ENCODE measurements at places on chromosomes 12 and 14.

- no peak for DNase-seq
Observed at GRCh38 chr14:99011385-99011784, 260.6 kb downstream of the BCL11B start.

DNA sequence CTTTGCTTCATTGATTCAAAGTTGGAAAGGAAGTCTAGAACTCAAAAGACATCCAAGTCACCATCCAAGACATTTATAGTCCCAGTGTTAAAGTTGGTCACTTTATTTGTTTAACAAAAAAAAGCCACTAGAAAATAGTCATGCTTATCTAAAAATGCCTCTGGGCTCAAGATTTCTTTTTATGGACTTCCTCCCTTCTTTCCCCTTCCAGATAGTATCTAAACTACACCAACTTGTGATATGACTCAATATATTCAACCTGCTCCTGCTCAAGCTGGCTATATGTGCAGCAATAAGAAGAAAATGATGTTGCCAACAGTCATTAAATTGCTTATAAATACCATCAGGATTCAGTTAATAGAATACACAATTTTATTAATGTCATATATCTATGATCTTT lies 1177.1 kb downstream of the FLRT2 start:
- DNase-seq, result no peak

- no peak for DNase-seq
Observed at GRCh38 chr14:98093111-98093510, 1178.9 kb downstream of the BCL11B start.

- DNase-seq, result no peak
Observed at GRCh38 chr12:129073157-129073915, 220.1 kb downstream of the GLT1D1 start.

DNA sequence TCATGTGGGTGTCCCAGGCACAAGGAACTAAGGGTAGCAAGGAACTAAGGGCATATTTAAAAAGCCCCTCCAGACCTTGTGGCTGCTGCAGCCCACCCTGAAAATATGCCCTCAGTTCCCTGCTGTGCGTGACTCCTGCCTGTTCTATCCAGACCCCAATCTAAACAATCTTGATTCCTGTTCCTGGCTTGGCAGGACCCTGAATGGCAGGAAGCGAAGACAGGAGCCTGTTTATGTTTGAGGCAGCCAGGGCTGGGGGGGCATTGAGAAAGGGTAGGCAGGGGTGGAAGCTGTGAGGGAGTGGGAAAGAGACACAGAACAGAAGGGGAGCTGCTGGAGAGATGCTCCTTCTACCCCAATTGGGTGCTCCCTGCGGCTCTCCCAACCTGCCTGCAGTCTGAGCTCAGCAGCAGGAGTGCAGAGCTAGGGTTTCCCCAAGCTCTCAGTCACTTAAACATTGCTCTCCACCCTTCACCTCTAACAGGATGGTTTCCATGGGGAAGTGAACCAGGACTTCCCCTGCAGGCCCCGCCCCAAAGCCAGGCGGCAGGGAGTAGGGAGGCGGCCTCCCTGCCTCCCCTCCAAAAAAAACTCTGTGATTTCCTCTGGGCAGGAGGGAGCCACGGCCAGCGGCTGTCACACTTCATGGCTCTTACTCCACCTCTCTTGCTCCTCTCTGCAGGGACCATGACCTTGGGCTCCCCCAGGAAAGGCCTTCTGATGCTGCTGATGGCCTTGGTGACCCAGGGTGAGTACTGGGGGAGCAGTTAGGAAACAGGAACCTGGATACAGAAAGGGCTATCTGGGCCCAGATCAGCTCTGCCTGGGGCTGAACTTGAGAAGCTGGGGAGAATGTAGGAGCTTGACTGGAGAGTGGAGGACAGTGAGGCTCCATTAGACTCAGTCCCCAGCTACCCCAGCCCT lies 4.7 kb downstream of the ACVRL1 start:
- DNase-seq, result no peak

GRCh38 chr12:112238441-112238840 lies 113.1 kb downstream of the TRAFD1 start:
- DNase-seq, result no peak

DNA sequence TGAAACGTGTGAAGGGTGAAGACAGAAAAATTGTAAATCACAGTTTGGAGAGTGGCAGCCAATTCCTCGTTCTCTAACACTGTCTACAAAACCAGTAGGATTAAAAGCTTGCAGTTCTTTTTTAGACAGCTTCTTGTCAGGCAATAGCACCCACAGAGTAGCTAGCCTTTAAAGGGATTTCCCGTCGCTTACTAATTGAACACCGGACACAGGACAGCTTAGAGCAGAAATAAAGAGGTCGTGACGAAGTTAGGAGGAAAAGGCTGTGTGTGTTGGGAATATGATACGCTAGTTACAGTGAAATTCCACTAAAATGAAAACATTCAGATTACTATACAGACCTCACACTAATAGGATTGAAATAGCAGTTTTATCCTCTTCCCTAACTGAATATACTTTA lies 149.1 kb upstream of the FLRT2 start:
- DNase-seq, result no peak

DNA sequence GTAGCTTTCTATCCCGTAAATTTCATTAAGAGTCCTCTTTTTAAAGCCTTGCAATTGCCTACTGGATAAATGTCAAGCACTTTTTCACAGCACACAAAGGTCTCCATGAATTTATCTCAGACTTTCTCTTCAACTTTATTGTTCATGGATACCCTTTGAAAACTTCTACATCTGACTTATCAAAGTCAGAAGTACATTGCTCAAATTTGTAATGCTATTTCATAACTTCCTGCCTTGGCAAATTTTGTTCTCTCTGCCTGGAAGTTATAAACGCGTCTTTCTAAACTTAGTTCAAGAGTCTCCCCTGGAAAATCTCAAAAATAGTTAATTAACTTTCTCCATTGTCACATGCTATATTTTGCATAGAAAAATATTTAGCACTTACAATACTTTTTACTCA lies 55.9 kb upstream of the RERGL start:
- DNase-seq, result no peak

- no peak for DNase-seq
Observed at GRCh38 chr12:85036234-85036707, at the start of the genes LRRIQ1 and TSPAN19. Gene LRRIQ1 (plus strand): TSS chr12:85036351. CDS start chr12:85038177, 1,826 bp downstream. Gene TSPAN19 (minus strand): TSS chr12:85036277. CDS start chr12:85029946, 6,331 bp downstream.

DNA sequence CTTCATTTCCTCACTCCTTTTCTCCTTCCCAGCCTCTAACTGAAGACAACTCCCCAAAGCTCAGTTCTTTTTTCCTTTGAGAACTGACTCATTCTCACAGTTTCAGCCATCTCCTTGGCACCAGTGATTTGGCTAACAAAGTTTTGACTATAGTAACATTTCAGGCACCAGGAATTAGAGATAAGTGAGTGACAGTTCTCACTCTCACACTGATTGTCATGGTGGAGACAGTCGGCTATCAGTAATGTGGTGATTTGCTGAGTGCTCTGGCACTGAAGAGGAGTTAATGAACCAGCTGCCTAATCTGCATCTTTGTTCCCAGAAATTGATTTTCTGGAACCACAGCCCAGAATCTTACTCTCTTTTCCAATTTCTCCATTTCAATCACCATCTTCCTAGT lies 29.5 kb downstream of the HELB start:
- DNase-seq, result no peak

DNA sequence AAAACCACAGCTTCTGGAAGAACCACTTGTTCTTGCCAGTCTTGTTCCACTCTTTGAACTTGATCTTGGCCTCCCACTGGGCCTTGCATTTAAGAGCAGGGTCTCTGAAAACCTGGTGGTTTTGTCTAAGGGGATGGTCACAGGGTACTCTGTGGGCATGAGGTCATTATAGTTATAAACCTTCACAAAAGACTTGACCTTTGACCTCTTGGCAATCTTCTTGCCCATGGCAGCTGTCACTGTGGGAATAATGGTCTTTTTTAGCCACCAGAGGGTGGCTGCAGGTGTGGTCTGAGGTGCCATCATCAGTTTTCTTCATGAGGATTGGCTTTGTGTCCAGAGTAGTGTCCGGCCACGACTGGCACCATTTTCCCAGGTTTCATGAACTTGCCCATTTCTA lies 9.1 kb downstream of the ATP6V0A2 start:
- no peak for DNase-seq

- DNase-seq, result no peak
Observed at GRCh38 chr12:102746963-102747362, 170.1 kb downstream of the PAH start.

- DNase-seq, result no peak
Observed at GRCh38 chr12:43145481-43145880, 406.5 kb downstream of the ADAMTS20 start.

- DNase-seq, result no peak
Observed at GRCh38 chr12:21558100-21558679, 32.1 kb downstream of the SPX start.

DNA sequence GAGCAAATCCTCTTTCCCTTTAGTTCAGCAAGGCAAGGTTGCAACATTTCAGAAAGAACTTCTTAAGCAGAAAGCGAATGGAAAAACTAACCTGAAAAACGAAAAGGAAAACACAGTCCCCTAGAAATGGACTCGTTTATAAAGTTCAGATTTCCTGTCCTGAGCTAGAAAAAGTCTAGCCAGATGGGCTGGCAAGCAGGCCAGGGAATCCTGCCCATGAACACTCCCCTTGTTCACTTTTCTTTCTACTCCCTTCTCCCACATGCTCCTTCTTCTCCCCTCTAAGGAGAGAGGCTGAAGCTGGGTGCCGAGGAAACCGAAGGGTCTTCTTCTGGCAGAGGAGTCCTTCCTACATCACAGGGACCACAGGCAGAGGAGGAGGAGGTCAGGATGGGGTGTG lies 27.1 kb downstream of the LTBP2 start:
- no peak for DNase-seq

GRCh38 chr14:55279384-55279783 lies 8.2 kb downstream of the FBXO34 start:
- DNase-seq, result no peak

GRCh38 chr14:51609955-51610283 lies 41.8 kb upstream of the FRMD6 start:
- no peak for DNase-seq

GRCh38 chr12:108875682-108876361 lies 4.1 kb upstream of the DAO start:
- no peak for DNase-seq

DNA sequence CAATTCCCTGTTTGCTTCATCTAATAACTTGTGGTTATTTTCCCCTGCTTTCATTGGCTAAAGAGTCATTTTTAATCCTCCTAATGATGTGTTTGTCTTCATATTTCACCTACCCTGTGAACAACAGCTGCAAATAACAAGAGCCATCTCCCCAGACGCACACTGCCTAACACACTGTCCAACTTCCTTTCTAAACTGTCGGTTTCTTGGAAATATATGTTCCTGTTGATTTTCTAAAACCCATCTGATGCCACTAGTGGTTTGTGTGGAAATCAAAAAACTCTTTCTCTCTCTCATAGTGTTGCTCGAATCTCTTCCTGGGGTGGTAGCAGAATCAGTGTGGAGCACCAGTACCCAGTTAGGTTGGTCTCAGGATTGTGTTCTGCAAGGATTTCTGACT lies 226.9 kb downstream of the EPS8 start:
- DNase-seq, result peak; percentile 27

DNA sequence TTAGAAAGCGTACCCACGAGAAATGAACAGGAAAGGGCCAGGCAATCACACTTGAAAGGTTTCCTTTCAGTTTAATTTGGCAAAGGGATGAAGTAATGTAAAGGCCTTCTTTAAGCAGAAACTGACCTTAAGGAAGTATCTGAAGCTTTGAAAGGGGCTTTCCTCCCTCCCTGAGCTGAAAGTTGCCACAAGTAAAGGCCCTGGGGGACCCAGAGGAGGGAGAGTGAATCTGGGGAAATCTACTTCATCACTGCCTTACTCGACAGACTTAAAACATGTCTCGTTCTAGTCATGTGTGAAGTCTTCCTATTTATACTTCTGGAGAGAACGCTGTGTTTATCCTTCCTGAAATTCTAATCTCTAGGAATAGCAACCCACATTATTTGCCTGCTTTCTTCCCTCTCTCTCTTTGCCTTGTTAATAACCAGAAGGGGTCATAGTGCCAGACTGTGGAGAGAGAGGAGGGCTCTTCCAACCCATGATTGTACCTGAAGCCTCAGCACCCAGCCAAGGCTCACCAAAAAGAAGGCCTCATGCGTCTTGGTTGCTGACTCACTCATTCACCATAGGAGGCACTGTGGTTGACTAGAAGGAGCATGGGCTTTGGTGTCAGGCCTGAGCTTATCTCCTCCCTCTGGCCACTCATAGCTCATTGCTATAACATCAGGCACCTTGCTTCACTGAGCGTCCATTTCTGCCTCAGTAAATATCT lies 10.2 kb upstream of the GPX2 start:
- no peak for DNase-seq

- no peak for DNase-seq
Observed at GRCh38 chr12:49091836-49092085, 2.8 kb downstream of the DHH start.

- no peak for DNase-seq
Observed at GRCh38 chr12:120598674-120599463, 17.7 kb upstream of the POP5 start.

DNA sequence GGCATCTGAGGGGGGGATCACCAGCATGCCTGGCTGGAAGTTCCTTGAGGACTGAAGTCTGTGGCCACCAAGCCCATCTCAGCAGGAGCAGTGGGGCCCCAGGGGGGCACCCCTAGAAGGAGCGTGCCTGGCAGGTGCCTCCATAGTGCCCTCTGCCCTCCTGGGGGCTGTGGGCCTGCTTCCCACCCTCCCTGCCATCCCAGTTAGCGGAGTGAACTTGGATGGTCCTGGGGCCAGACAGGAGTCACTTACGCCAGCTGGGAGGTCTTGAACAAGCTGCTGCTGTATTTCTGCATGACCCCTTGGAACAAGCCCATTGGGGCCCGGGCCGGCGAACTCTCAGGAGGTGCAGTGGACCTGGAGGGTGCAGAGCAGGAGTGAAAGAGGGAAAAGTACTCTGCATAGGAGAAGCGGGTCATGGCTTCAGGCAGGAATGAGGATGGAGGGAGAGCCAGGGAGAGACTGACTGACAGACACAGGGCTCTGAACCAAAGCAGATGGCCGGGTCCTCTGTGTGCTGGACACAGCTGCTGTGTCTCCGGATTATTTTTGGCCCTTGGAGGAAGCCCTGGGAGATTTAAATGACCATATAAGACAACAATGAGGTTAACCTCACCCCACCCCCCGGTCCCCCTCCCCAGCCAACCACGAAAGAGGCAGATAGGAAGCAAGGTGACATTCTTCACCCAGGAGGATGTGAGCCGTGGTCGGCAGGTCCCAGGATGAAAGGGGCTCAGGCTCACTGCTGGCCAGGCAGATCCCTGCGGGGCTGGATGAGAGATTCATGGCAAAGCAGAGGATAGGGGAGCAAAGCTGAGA lies 19.6 kb downstream of the ASB2 start:
- no peak for DNase-seq

- no peak for DNase-seq
Observed at GRCh38 chr12:113058553-113058952, 2.0 kb downstream of the DTX1 start.

DNA sequence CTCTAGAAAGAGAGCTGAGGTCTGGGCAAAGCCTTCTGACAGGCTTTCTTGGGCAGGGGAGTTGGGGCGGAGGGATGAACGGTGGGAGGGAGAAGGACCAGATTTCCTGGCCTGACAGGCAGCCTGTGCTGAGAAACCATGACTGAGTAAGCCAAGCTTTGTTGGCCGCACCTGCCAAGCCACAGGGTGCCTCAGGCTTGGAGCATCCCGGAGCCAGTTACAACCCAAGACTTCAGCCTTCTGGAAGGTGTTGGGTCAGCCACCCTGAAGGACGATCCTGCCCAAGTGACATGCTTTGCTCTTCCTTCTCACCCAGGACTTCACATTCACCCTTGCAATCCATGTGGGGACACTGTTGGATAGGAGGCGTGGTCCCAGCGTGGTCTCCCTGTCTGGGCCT lies 21.0 kb upstream of the AQP2 start:
- DNase-seq, result no peak

Data from CD4-positive, alpha-beta T cell treated with Interleukin-6 at 100 ng/mL for 8 hours (primary cell).